ENCODE measurements at places on chromosomes 12 and 14. TPM values are rescaled to one million over a fixed set of nuclear protein-coding genes. Genes with fewer than 3 reads are reported as not detected.

- H3K27ac ChIP-seq: no peak overlapping the region
- H3K36me3 ChIP-seq: no peaks in the 10 kb centered on the region
Measured at GRCh38 chr12:49527361-49528130, 11.3 kb upstream of the KCNH3 start.

- no peak overlapping the region for H3K4me3 ChIP-seq
- no peak overlapping the region for H3K27ac ChIP-seq
Measured at GRCh38 chr12:24360057-24360456, 410.6 kb upstream of the SOX5 start.

DNA sequence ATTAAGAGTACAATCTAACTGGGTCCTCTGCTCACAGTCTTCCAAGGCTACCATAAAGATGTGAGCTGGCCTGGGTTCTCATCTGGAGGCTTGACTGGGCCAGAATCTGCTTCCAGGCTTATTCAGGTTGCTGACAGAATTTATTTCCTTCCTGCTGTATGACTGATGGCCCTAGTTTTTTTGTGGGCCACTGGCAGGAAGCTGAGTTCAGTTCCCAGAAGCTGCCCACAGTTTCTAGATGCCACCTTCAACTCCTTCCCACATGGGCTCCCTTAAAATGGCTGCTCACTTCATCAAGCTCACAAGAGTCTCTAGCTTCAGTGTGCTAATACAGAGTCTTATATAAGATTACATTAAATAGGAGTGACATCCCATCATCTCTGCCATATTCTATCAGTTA is 121.7 kb upstream of the CAND1 start:
- no peaks in the 10 kb centered on the region for H3K27me3 ChIP-seq
- H3K4me3 ChIP-seq: no peak overlapping the region
- H3K4me1 ChIP-seq: no peaks in the 10 kb centered on the region
- no peak for DNase-seq
- no peak overlapping the region for H3K27ac ChIP-seq

DNA sequence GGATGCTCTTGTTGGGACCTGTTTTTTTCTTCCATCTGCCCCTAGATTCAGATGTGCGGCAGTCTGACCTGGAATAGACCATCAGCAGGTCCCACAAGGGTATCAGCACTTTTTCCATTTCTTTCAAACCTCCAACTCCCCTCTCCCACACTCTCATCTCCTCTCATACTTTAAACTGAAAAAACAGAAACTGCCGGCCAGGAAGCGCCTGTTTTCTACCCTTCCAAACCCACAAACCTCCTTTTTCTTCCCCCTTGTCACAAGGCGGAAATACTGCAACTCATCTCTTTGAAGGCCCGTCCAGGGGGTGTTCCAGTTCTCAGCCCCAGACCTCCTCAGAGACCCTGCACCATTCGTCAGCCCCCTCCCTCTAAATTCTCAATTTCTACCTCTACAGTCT is 62.5 kb upstream of the FKBP4 start:
- H3K4me1 ChIP-seq: no peaks in the 10 kb centered on the region
- no peaks in the 10 kb centered on the region for H3K36me3 ChIP-seq
- H3K27me3 ChIP-seq: no peaks in the 10 kb centered on the region
- H3K4me3 ChIP-seq: no peak overlapping the region

DNA sequence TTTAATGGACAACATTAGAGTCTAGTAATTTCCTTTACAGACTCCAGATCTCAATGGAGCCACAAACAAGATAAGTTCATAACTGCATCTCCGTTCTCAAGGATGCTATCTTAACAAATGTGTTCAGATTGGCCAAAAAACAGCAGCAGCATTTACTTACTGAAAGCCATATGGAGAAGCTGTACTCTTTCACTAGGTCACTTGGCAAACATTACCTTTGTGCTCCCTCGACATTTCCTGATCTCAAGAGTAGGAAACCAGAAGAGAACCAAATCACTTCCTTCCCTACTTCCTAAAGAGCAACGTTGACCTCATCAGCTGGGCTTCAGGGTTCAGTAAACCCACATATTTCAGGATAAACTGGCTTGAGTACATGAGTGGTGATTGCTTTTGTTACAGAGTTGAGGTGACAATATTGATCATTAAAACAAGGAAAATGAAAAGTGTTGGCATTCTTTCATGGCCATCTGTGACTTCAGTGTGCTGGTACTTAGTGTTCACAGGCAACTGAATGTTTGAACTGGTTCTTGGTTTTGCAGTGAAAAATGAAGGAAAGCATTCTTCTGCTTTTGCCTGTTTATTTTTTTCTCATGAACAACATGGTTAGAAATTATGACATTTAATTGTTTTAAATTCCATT is 449.6 kb downstream of the TMEM117 start:
- no peaks in the 10 kb centered on the region for H3K27me3 ChIP-seq
- H3K27ac ChIP-seq: no peak overlapping the region
- DNase-seq: no peak
- H3K36me3 ChIP-seq: no peaks in the 10 kb centered on the region
- H3K4me3 ChIP-seq: no peak overlapping the region

Gene BAZ1A
- total RNA-seq: 63.1 TPM

Gene P2RX7
- 12.8 TPM for total RNA-seq

Gene CELA1
- 0.50 TPM for total RNA-seq

GRCh38 chr12:10910380-10910779 is 1.0 kb upstream of the TAS2R13 start:
- DNase-seq: no peak
- no peak overlapping the region for H3K4me3 ChIP-seq
- H3K4me1 ChIP-seq: no peaks in the 10 kb centered on the region
- H3K27me3 ChIP-seq: no peaks in the 10 kb centered on the region
- no peaks in the 10 kb centered on the region for H3K36me3 ChIP-seq

- H3K4me3 ChIP-seq: peak within 1 kb of the TSS; percentile 86
- no peaks in the 10 kb centered on the region for H3K36me3 ChIP-seq
Measured at GRCh38 chr14:66507722-66508546, at the start of gene GPHN. Gene GPHN, plus strand, starts transcription at chr14:66508147.

DNA sequence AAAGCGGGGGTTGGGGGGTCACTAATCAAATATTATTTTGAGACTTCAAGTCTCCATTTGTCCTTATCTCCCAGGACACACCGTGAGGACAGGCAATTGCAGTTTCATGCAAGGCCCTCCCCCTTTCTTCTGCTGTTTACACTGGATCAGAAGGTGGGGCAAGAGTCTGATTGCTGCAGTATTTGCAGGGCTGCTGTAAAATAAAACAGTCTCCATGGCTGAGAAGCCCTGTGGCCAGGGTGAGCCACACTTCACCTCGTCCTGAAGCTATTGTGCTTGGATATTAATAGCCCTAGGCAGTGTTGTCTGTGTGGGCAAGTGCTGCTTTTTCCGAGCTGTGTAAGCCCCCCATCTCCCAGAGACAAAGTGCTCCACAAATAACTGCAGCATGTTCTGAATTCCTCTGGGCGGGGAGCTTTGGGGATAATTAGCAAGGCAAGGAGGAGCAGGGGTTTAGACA is 187.4 kb upstream of the NTF3 start:
- peaks cover 5% of the 10 kb centered on the region for H3K4me1 ChIP-seq
- no peak overlapping the region for H3K4me3 ChIP-seq
- H3K27ac ChIP-seq: no peak overlapping the region
- no peaks in the 10 kb centered on the region for H3K36me3 ChIP-seq
- no peak for DNase-seq
- no peaks in the 10 kb centered on the region for H3K27me3 ChIP-seq

- H3K27me3 ChIP-seq: no peaks in the 10 kb centered on the region
- no peak overlapping the region for H3K27ac ChIP-seq
- no peak for DNase-seq
- no peak overlapping the region for H3K4me3 ChIP-seq
- no peaks in the 10 kb centered on the region for H3K36me3 ChIP-seq
Measured at GRCh38 chr14:64993266-64993930, 6.7 kb downstream of the FNTB start.

DNA sequence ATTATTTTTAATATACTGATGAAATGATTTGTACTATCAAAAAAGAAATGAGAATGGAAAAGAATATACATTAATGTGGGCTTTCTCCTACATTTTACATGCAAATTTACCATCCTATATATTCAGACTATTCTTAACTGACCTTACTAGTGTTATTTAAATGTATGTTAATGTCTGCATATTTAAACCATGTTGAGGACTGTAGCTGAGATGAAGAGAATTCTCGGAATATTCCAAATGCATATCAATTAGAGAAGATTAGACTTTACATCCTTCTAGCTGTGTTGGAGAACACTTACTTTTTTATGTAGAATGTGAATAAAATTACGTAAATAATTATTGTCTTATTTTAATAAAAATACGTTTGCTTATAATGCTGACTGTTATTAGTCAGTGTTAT is 990.1 kb upstream of the LRFN5 start:
- DNase-seq: no peak
- H3K27me3 ChIP-seq: no peaks in the 10 kb centered on the region
- no peaks in the 10 kb centered on the region for H3K36me3 ChIP-seq
- no peak overlapping the region for H3K27ac ChIP-seq
- H3K4me1 ChIP-seq: no peaks in the 10 kb centered on the region
